NCI-H1417 (cell line): ENCODE measurements at places on chromosomes 5 and 9.

DNA sequence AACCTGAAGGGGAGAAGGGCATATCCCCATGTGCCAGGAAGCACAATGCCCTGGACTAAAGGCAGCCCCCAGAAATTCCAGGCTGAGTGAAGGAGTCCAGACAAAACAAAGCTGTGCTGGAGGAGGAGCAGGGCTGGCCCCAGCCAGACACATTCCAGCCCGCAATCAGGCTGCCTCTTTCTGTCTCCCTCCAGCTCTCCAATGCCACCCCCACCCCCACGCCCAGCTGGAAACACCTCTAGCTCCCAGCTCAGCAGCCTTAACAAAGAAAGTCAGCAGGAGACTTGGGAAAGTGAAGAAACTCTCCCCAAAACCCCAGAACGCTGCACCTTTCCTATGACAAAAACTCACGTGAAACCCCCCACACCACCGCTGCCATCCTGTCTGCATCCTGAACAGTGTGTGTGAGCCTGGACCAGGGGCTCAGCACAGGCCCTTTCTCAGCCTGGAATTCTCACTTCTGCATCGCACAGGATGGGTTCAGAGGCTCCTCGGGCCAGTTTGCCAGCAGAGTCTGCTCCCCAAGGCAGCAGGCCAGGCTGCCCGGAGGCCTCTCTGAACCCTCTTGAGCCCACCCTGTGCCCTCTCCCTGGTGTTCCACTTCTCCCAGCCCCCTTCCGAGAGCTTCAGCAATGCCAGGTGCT lies 96.2 kb upstream of the ICE1 start:
- no peak for DNase-seq

GRCh38 chr5:140801494-140801841 lies 611 bp downstream of the PCDHA3 start:
- DNase-seq, result no peak

DNA sequence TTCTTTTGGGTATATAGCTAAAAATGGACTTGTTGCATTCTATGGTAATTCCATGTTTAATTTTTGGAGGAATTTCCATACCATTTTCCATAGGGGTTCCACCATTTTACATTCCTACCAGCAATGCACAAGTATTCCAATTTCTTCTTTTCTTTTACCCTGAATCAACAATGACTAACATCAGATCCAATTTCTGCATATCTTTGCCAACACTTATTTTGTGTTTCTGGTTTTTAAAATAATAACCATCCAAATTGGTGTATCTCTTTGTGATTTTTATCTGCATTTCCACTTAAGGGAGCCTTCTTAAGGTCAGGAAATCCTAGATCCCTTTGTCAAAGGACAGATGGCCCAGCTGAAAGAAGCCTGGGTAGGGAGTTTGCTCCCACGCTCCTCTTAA lies 29.5 kb upstream of the SMU1 start:
- DNase-seq, result no peak

GRCh38 chr9:110744715-110745384 lies 76.3 kb downstream of the MUSK start:
- DNase-seq, result no peak

DNA sequence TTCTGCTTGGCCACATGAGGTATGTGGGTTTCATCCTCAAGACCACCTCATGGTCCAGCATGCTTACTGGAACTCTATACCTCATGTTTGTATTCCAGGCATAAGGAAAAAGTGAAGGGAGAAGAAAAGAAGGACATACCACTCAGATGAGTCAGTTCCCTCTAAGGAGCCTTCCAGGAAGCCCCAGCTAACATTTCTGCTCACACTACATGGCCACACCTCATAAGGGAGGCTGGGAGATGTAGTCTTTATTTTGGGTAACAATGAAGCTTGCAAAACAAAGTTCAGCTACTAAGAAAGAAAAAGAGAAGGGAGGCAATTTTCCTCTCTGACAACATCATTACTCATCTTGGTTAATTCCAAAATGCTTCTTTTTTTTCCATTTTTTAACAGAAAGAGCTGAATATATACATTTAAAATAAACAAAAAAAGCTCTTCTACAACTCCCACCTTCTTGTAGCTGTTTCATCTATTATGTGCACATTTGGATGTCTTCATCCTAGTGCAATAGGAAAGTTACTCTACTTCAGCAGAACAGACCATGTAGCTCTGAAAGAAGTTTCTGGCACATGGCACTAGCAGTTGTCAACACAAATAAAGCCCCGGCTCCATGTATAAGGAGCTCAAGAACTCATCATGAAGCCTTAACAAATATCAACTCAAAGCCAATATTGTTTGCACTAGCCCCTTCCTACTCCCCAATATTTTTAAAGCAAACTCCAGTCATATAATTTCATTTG lies 123.6 kb upstream of the CCDC112 start:
- no peak for DNase-seq

DNA sequence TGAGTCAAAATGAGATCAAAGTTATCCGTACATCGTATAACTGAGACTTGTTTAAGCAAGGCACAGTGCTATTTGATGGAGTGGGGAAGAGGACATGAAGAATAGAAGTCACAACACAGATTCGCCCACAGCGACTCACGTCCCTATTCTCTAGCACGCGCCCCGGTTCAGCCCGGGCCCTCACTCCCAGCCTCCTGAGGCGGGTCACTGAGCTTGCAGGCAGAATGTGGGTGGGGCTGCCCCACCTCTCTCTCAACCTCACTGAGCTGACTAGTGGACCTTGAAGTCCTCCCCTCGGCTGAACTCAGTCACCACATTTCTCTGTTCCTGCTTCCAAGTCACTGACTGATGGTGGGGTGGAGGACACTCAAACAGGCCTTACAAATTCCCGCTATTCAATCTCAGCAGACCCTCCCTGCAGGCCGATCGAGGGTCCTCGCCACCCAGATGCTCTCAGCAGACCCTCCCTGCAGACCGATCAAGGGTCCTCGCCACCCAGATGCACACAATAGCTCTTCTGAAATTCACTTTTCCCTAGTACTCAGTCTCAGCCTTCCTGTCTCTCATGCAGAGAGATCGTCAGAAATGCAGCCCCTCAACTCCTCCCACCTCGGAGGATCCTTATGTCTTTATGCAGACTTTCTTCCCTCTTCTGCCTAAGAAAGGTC lies 12.9 kb downstream of the GLDC start:
- DNase-seq, result no peak
